ENCODE measurements at places on chromosomes 3 and 15.
A peak's percentile ranks its signal among the peaks of the same experiment; 100 is the strongest.

DNA sequence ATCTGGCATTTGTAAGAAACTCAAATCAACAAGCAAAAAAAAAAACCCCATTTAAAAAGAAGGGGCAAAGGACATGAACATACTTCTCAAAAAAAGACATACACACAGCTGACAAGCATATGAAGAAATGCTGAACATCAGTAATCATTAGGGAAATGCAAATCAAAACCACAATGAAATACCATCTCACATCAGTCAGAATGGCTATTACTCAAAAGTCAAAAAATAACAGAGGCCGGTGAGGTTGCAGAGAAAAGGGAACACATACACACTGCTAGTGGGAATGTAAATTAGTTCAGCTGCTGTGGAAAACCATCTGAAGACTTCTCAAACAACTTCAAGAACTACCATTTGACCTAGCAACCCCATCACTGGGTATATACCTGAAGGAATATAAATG lies 199.4 kb upstream of the THBS1 start:
- DNase-seq = no peak

DNA sequence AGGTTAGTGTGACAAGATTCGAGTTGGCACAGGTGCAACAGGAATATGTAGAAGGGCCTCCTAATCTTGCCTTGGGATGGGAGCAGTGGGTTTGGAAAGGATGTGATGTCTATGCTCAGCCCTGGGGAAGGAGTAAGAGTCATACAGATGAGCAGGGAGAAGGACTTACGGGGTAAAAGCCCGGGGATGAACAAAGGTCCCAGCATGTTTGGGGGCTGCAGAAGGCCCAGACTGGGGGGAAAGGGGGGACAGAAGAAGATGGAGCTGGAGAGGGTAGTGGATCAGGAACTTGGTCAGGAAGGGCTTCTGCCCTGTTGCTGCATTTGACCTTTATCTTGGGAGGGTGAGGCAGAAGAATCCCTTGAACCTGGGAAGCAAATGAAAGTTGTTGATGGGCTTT lies 240.1 kb upstream of the ST8SIA2 start:
- DNase-seq = no peak

GRCh38 chr3:126344380-126345041 lies 12.7 kb downstream of the KLF15 start:
- no peak for DNase-seq

DNA sequence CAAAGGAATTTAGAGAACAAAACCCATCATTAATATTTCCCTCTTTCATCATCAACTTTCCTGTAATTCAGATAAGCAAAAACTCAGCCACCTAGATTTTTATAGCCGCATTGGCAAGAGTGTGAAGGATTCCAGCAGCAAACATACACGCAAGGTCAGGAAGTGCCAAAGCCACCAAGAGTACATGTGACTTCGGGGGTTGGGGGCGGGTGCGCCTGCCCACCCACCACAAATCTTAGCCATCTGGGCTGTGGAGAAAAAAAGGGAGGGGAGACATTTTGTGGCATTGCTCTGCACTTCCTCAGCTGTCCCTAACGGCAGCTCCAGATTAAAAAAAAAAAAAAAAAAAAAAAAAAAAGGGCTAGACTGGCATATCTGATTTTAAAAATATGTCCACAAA lies 148.4 kb downstream of the TNIK start:
- no peak for DNase-seq

- DNase-seq = no peak
These were observed 61.1 kb downstream of the MLH1 start for GRCh38 chr3:37054370-37054769.

DNA sequence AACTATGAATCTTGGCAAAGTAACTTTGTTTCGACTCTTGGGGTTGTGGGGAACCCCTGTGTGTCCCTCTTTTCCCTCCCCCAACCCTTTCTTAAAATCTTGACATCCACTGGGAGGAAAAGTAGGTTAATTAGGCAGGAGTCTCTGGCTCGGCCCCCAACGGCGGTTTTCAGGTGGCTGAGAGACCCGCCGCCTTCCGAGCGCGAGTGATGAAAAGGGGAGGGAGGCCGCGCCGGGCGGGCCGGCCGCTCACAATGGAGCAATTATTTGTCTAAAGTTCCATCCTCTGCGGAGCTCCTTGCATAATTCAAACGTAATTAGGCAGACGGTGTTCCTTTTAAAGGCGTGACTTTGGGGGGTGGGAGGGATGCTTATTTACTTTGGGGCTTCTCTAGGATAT lies 51.7 kb downstream of the ZIC4 start:
- DNase-seq = no peak

DNA sequence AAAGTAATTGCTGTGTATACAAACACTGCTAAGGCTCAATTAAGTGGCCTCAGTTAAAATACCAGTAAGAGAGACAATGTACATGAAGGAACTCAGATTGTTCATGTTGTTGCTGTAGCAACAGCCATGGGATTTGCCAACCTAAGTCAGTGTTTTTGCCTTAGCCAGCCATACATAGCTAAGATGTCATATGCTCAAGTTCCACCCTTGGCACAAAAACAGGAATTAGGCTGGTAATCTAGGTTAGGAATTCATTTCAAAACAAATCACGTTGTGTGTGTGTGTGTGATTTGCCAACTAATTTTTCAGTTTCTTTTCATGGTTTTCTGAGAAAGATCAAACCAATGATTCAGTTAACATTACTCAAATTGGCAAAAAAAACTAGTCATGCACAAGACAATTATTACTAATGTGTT lies 143.7 kb upstream of the KCNMB2 start:
- DNase-seq = no peak

GRCh38 chr3:68483601-68484000 lies 448.7 kb downstream of the TAFA4 start:
- no peak for DNase-seq

DNA sequence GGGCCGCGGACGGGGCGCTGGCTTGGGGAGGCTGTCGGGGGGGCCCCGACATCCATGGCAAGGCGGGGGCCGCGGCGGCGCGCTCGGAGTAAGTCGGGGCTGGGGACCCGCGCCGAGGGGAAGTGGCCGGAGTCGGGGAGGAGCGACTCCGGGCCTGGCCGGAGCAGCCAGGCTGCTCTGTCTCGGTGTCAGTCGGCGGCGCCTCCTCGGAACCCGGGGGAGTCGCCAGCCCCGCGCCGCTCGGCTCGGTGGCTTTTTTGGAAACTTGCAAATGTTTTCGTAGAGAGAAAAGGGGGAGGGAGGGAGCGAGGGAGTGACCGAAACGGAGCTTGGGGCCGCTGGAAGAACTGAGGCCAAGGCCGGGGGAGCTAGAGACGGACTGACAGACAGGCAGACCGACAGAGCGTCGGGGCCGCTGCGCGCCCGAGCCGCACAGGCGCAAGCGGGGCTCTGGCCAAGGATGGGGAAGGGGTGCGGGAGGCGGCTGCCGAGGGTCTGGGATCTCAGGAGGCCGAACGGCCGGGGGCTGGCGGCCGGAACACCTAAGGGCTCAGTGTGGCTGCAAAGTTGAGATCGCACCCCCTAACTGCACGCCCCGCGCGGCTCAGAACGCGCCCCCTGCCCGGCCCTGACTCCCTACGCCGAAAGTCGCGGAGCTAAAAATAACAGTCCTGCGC lies 5.0 kb downstream of the PTH1R start:
- peak; percentile 6 for DNase-seq

DNA sequence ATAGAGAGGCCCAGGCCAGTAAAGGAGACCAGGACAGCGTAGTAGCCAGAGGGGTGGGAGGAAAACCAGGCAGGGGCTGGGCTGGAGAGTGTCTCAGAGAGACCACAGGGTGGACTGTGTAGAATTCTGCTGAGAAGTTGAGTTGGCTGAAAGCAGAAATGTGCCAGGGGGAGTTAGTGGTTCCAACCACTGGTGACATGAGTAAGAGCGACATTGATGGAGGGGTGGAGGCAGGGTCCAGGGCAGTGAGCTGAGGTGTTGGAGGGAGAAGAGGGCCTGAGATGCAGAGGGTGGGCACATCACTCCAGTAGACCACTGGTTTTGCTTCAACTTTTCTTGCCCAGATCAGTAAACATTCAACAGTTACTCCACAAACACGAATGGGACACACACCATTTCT lies 106.5 kb downstream of the ASB7 start:
- DNase-seq = no peak

- DNase-seq = no peak
These were observed 12.6 kb downstream of the GTF2A2 start for GRCh38 chr15:59644756-59645155.

GRCh38 chr3:180447136-180447535 lies 154.8 kb upstream of the TTC14 start:
- DNase-seq = no peak

- no peak for DNase-seq
These were observed 3.3 kb downstream of the ARL6IP5 start for GRCh38 chr3:69088063-69088462.

DNA sequence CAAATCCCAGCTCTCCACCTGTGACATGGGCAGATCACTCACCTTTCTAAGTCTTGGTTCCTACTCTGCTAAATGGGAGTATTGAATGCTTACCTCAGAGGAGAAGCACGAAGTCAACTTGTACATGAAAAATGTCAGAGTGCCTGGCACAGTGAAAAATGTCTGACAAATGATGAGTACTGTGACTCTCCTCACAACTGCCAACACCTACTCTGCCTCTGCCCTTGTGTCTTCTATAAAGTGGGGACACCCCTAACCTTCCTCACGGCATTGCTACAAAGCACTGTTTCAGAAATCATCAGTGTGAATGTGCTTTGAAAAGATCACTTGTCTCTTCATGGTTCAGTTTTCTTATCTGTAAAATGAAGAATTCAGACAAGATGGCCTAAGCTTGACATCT lies 940 bp upstream of the CCR1 start:
- DNase-seq = no peak
